ENCODE measurements at places on chromosomes 7 and 10.

- no peak for DNase-seq
Measured at GRCh38 chr7:92425311-92425947, 21.9 kb upstream of the GATAD1 start.

GRCh38 chr7:126856691-126857291, 395.9 kb downstream of the GRM8 start:
- DNase-seq = no peak

DNA sequence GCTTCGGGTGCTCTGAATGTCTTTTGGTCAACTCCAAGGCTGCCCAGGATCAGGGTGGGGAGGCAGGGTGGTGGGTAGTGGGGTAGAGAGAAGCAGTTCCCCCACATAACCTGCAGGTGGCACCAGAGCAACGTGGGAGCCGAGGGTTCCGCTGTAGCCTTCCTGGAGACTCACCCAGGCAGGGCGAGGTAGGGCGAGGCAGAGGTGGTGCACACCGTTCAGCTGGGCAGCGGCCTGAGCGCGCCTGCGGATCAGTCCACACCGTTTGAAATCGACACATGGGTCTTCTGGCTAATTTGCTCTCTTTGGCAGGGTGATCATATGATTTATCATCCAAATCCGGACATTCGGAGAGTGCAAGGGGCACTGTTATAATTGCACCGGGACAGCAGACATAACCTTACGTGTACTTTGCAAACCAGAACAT, 41.4 kb upstream of the MAP3K8 start:
- DNase-seq = peak; percentile 30

GRCh38 chr7:2080060-2080387, 152.7 kb downstream of the MAD1L1 start:
- DNase-seq = no peak

DNA sequence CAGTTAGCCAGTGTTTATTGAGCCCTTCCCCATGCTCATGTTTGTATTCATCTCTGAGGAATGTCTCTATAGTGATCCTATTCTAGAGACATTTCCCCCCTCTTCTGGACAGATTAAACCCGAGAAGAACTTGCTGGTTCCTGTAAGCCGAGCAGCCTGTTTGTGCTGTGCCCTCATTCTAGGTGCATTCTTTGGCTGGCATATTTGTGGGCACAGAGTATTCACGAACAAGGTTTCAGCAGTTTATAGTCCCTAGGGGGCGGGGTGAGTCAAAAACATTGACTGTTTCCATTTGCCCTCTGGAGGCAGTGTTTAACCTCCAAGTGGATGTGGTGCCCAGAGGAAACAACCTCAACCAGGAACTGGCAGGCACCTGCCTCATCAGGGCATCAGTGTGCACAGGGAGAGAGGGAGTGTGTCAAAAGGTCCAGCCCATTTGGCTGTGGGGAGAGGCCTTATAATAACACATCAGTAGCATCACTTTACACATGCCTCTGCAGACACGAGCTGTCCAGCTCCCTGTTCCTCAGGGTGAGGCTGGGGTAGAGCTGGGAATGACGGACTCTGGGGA, 273.3 kb upstream of the LRGUK start:
- DNase-seq = peak; percentile 45

GRCh38 chr10:788796-789748, 99.6 kb upstream of the DIP2C start:
- DNase-seq = no peak

DNA sequence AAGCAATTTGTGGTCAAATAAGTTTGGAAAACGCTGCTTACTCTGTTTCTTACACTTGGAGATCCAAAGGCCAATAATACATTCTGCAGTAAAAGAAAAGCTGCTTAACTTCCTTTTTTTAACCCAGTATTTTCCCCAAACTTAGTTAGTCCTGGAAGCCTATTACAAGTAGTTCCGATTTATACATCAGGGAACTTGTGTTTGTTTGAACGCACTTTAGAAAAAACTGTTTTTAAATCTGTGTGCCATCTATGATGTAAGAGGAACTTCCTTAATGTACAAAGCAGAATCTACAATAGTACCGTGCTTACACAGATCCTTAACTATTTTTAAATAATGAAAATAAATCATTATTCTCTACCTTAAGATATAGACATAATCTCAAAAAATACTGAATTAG, 23.0 kb downstream of the SFR1 start:
- DNase-seq = no peak

DNA sequence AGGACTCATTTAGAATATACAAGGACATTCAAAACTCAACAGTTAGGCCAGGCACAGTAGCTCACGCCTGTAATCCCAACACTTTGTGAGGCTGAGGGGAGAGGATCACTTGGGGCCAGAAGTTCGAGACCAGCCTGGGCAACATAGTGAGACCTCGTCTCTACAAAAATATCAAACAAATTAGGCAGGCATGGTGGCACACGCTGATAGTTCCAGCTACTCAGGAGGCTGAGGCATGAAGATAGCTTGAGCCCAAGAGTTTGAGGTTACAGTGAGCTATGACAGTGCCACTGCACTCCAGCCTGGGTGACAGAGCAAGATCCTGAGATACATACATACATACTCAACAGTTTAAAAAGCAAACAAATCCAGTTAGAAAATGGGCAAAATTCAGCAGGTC, 44.9 kb downstream of the GNA12 start:
- no peak for DNase-seq

DNA sequence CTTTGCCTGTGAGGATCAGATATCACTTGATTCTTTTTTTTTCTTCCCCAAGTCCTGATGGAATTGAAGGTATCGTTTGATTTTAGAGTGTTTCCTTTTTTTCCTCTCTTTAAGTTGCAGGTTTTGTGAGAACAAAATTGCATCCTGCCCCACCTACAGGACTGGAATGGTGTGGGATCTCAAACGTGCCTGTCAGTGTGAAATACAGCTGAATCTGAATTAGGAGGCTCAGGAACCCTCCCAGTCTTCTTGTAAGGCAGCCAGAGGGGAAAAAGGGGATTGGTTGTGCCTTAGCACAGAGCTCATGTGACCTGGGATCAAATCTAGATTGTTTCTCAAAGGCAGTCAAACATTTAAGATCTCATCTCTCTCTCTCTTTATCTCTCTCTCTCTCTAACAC, 32.7 kb upstream of the KLHL7 start:
- DNase-seq = no peak

- no peak for DNase-seq
Measured at GRCh38 chr7:38893061-38893460, 15.9 kb downstream of the VPS41 start.

DNA sequence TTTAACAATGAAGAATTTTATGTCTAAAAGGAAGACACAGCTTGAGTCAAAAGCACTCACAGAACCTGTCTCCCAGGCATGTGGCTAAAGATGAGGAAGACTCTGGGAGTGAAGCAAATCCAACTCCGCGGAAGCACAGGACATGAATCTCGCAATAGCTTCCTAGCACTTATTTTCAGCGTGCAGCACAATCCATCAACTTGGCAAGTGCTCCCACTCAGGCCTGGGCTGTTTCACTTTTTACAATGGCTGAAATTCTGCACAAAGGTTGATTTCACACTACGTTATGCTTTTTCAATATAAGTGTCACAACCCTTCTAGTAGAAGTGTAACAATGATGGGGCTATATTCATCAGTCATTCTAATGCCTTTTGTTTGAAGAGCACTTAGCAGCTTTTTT, 180.2 kb downstream of the XPNPEP1 start:
- DNase-seq = no peak

DNA sequence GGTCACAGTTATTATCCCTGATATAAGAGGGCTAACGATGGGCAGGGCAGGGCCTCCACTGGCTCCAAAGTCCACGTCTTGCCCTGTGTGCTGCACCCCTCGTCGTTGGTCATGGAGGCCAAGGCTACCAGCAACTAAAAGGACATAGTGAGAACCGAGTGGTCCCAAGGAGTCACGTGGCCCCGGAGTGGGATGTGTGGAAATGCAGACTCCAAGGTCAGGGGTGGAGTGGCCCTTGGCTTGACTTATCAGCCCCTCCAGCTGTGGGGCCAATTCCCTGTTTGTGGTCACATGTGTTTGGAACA, 30.7 kb downstream of the BTBD16 start:
- no peak for DNase-seq

DNA sequence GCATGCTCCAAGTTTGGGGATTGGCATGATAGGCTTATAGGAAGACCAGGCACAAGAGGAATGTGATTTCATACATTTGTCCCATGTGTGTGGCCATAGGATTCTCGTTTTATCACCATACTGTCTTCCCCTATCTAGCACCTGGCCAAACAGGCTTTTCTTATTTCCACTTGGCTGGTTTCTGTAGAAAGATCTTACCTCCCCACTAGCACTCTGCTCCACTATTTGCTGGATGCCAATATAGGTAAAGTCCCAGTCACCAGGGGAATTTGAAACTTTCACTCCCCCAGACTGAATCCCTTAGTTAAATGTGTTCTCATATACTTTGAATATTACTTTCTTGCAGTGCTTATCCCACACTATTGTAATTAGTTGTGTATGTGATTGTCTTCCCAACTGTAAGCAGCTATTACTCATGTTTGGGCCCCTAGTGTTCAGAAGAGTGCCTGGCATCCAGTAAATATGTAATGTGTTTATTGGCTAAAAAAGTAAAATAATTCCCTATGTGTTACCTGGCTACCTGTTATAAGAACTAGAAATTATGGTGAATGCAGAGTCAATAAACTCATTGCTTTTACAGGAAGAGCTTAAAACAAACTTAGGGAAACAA, 109.0 kb downstream of the LRMDA start:
- DNase-seq = no peak

DNA sequence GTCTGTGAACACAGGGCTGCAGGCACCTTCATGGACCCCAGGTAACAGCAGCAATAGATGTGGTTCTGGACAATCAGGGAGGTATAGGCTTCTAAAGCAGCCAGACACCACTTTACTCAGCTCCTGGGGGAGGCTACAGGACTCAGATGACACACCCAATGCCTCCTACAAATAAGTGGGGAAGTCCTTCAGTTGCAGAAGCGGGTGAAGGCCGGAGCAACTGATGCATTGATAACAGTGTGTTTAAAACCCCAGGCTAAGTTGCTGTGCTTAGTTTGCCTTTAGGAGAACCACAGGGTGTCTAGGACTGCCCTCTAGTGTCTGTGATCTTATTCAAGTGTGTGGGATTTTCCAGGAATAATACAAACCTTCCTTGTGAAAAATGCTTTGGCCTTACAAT, 5.9 kb upstream of the ITGA8 start:
- peak; percentile 4 for DNase-seq

GRCh38 chr7:47574482-47575329, 7.2 kb downstream of the TNS3 start:
- no peak for DNase-seq

- peak; percentile 72 for DNase-seq
Measured at GRCh38 chr10:50624866-50625501, 1.2 kb upstream of the SGMS1 start.

GRCh38 chr7:28806841-28807240, 151.3 kb downstream of the TRIL start:
- no peak for DNase-seq
